Heart right ventricle (tissue), 16 donors: ENCODE measurements at places on chromosomes 4 and X. TPM values are rescaled to one million over a fixed set of nuclear protein-coding genes. Genes with fewer than 3 reads are reported as not detected.

GRCh38 chr4:3257556-3258482, 8.9 kb downstream of the MSANTD1 start:
- H3K27me3 ChIP-seq, result no peaks in the 10 kb centered on the region
- H3K4me1 ChIP-seq, result no peaks in the 10 kb centered on the region
- H3K4me3 ChIP-seq, result no peak overlapping the region
- H3K27ac ChIP-seq, result no peak overlapping the region

Gene FDCSP
- total RNA-seq, result not detected

- no peak overlapping the region for H3K4me3 ChIP-seq
- H3K36me3 ChIP-seq, result no peaks in the 10 kb centered on the region
- H3K27ac ChIP-seq, result no peak overlapping the region
- no peaks in the 10 kb centered on the region for H3K27me3 ChIP-seq
- DNase-seq, result no peak
- no peaks in the 10 kb centered on the region for H3K4me1 ChIP-seq
These were observed 96.5 kb upstream of the DUSP21 start for GRCh38 chrX:44747317-44747716.

GRCh38 chrX:46256875-46257274, 288.3 kb downstream of the ZNF674 start:
- no peaks in the 10 kb centered on the region for H3K4me1 ChIP-seq
- H3K27ac ChIP-seq, result no peak overlapping the region
- no peaks in the 10 kb centered on the region for H3K36me3 ChIP-seq
- H3K4me3 ChIP-seq, result no peak overlapping the region

Gene FHDC1
- 0.12 TPM for total RNA-seq

Gene SRPX2
- total RNA-seq, result 4.2 TPM

Gene SASH3
- 2.4 TPM for total RNA-seq

Gene MAGEB17
- not detected for total RNA-seq

Gene AVPR2
- 4.9 TPM for total RNA-seq

DNA sequence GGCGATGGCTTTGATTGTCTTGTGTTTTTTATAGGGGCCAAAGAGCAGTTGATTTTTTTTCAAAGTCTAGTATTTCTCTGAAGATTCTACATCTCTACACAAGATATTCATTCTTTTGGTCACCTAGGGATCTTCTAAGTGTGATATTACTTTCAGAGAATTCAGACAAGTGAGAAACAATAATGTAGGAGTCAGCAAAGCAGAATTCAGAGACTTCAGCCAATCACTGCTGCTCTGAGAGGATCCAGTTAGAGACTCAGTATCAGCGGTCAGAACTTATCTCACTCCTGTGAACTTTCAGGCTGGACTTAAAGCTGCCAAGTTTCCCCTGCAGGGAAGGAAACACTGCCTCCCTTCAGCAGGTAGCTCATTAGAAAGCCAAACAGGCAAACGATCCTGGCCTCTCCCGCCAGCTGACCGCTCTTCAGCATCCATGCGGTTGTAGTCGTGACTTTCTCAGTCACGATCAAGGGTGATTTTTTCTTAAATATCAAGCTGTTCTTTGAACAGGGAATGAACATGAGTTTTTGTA, 59.2 kb downstream of the NSUN7 start:
- peaks cover 24% of the 10 kb centered on the region for H3K36me3 ChIP-seq
- no peak overlapping the region for H3K4me3 ChIP-seq
- no peaks in the 10 kb centered on the region for H3K4me1 ChIP-seq
- H3K27me3 ChIP-seq, result no peaks in the 10 kb centered on the region
- H3K27ac ChIP-seq, result no peak overlapping the region
- DNase-seq, result no peak

GRCh38 chrX:12936947-12937346, 30.5 kb downstream of the TLR8 start:
- DNase-seq, result no peak
- no peaks in the 10 kb centered on the region for H3K4me1 ChIP-seq
- H3K36me3 ChIP-seq, result no peaks in the 10 kb centered on the region
- no peak overlapping the region for H3K27ac ChIP-seq
- H3K27me3 ChIP-seq, result no peaks in the 10 kb centered on the region

- no peak for DNase-seq
- no peak overlapping the region for H3K27ac ChIP-seq
- H3K27me3 ChIP-seq, result no peaks in the 10 kb centered on the region
- H3K4me1 ChIP-seq, result peaks cover 62% of the 10 kb centered on the region
- no peaks in the 10 kb centered on the region for H3K36me3 ChIP-seq
These were observed 3.6 kb downstream of the NOCT start for GRCh38 chr4:139018971-139019758.

Gene ACE2
- 11.0 TPM for total RNA-seq

Gene TMEM156
- total RNA-seq, result not detected

Gene GATA1
- total RNA-seq, result not detected

Gene KLF8
- total RNA-seq, result 2.0 TPM

DNA sequence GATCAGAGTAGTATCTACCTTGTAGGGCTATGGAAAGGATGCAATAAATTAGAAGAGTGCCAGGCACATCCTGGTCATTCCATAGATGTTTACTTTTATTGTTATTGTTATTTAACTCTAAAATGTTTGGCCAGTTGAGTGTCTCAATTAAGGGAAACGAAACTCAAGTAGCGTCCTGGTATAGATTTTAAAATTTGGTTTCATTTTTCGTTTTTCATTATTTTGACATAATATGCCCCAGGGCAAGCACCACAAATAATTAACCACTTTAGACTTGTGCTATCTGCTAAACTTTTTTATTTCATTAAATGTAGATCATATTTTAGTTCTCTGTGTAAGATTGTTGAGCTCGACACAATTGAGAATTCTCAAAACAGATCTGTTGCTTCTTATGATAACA, 179.7 kb upstream of the PRPS2 start:
- no peaks in the 10 kb centered on the region for H3K27me3 ChIP-seq
- H3K4me3 ChIP-seq, result no peak overlapping the region
- DNase-seq, result no peak
- no peaks in the 10 kb centered on the region for H3K4me1 ChIP-seq
- no peak overlapping the region for H3K27ac ChIP-seq

DNA sequence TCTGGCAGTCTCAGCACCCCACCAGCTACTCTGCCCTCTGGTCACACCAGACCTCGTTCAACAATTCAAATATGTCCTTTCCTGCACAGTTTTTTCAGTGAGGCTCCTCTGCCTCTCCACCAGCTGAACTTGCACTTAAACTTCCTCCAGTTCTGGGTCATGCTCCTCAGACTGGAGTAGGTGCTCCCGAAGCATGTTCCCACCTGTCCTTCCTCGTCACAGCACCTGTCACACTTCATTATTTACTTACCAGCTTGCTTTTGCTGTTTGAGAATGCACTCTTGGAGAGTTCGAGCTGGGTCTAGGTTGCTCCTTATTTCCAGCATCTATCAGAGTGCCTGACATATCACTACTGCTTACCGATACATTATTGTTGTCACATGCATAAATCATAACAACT, 144.8 kb upstream of the TTC29 start:
- H3K4me1 ChIP-seq, result no peaks in the 10 kb centered on the region
- no peaks in the 10 kb centered on the region for H3K36me3 ChIP-seq
- no peaks in the 10 kb centered on the region for H3K27me3 ChIP-seq
- no peak overlapping the region for H3K4me3 ChIP-seq

DNA sequence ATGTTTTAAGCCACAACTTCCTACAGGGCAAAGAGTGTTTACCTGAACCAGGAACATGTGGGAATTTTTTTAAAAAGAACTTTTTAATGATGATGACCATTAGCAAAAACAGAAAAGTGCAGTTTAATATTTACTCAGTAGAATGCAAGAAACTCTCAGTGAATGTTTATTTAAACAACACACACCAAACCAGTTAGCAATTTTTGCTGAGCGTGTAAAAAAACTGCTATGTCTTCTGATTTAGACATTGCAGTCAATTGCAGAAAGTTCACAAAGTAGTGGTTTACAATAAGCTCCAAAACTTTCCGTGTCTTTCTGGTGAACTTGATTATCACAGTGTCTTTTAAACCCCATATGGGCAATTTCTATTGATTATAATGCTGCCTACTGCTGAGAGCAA, 273.7 kb upstream of the DIAPH2 start:
- H3K27ac ChIP-seq, result no peak overlapping the region
- H3K27me3 ChIP-seq, result no peaks in the 10 kb centered on the region
- H3K4me3 ChIP-seq, result no peak overlapping the region
- no peaks in the 10 kb centered on the region for H3K36me3 ChIP-seq
- no peak for DNase-seq
- H3K4me1 ChIP-seq, result no peaks in the 10 kb centered on the region

Gene FAM13A
- total RNA-seq, result 16.6 TPM

DNA sequence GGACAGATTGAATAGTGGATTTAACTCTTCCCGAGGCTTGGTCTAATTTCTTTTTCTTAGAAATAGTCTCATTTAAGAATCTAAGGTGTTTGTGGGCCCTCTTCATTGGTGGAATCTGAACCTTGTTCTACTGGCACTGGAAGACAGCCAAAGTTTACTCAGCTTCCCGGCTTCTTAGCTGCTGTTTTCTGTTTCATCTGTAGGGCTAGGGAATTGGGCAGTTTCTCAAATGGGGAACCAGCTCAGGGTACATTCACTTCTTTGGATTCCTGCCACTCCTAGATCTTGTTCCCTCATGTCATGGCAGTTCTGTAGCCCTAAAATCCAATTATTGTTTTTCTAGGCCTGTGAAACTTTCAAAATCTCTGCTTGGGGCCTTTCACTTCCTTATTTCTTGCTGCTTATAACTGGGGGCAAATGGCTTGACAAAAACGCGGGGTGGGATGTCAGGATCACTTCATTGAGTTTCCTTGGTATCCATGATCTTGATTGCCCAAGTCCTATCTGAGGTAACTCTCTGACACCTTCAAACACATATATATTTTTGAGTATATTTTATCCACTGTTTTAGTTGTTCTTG, 985.0 kb downstream of the C4orf33 start:
- DNase-seq, result no peak
- no peak overlapping the region for H3K27ac ChIP-seq
- H3K36me3 ChIP-seq, result no peaks in the 10 kb centered on the region
- H3K4me3 ChIP-seq, result no peak overlapping the region

DNA sequence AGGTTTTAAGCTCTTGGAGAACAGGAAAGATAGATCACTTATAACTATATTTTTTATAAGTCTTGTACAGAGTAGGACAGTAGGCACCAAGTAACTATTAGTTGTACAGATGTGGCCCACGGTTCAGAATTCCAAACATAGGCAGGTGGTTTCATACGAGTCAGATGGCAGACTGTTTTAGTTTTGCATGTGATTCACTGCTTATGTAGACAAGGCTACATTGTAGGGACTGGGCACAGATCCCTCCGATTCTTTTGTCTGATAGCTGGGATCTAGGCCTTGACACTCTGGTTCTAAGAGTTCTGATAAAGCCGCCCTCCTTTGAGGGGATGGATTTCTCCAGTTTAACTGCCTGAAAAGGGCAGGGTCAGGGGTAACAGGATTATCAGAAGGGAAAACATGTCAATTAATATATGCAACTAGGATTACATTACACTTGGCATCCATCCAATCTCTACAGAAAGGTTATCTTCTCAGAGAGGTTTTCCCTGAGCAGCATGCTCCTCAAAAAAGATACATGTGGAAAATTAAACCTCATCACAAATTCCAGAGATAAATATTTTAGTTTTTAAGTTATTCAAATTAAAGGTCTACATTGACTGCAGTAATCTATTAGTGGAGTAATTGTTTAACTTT, 87.8 kb downstream of the SPRY1 start:
- no peaks in the 10 kb centered on the region for H3K36me3 ChIP-seq
- no peaks in the 10 kb centered on the region for H3K4me1 ChIP-seq
- H3K27ac ChIP-seq, result no peak overlapping the region
- H3K4me3 ChIP-seq, result no peak overlapping the region
- no peaks in the 10 kb centered on the region for H3K27me3 ChIP-seq
- no peak for DNase-seq

GRCh38 chrX:47690175-47690574, 31.2 kb upstream of the UXT start:
- no peak overlapping the region for H3K4me3 ChIP-seq
- no peak overlapping the region for H3K27ac ChIP-seq
- H3K27me3 ChIP-seq, result no peaks in the 10 kb centered on the region
- no peaks in the 10 kb centered on the region for H3K4me1 ChIP-seq

Gene TAF9B
- total RNA-seq, result 27.8 TPM

Gene RAI2
- 20.2 TPM for total RNA-seq

- no peaks in the 10 kb centered on the region for H3K4me1 ChIP-seq
- H3K36me3 ChIP-seq, result peaks cover 56% of the 10 kb centered on the region
- H3K27me3 ChIP-seq, result no peaks in the 10 kb centered on the region
- DNase-seq, result no peak
- H3K27ac ChIP-seq, result no peak overlapping the region
These were observed 35.9 kb upstream of the MSANTD1 start for GRCh38 chr4:3213106-3213425.

Gene PROM1
- total RNA-seq, result 1.3 TPM

Gene ARL9
- total RNA-seq, result not detected

GRCh38 chr4:5973486-5974220, 44.6 kb downstream of the C4orf50 start:
- DNase-seq, result no peak
- no peaks in the 10 kb centered on the region for H3K4me1 ChIP-seq
- no peak overlapping the region for H3K27ac ChIP-seq
- peaks cover 43% of the 10 kb centered on the region for H3K27me3 ChIP-seq

DNA sequence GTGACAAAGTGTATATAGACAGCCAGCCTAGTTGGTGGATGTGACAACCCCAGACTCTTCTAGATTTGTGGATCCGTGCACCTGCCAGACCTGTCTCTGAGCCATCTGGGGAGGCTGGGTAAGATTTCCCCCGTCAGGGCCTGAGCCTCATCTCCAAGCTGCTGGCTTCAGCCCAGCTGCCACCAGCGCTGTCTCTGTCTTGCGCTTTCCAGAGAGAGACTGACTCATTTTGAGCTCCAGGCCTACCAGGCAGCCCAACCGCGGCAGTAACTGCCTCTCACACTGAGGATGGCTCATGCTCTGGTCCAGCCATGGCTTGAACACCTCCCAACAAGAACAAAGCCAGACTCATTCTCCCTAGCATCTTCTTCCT, 26.4 kb downstream of the NOP14 start:
- H3K27me3 ChIP-seq, result no peaks in the 10 kb centered on the region
- no peak for DNase-seq
- H3K4me1 ChIP-seq, result peaks cover 44% of the 10 kb centered on the region
- no peak overlapping the region for H3K27ac ChIP-seq
- H3K4me3 ChIP-seq, result no peak overlapping the region

DNA sequence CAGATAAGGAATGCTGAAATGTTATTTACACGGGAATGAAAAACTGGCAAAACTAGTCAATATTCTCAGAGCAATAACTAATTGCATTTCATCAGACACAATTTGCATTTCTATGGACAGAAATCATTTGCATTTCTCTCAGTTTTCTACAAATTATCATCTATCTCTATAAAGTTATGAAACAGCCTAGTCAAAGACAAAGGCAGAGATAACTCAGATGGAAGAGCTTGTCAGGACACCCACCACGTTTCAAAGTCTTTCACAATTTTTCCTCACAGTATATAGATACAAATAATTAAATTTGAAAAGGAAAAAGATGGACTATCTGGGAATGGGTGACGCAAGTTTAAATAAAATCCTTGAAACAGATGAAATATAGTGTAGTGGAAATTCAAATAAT, 230.8 kb downstream of the GASK1B start:
- H3K36me3 ChIP-seq, result no peaks in the 10 kb centered on the region
- H3K4me1 ChIP-seq, result no peaks in the 10 kb centered on the region
- DNase-seq, result no peak

DNA sequence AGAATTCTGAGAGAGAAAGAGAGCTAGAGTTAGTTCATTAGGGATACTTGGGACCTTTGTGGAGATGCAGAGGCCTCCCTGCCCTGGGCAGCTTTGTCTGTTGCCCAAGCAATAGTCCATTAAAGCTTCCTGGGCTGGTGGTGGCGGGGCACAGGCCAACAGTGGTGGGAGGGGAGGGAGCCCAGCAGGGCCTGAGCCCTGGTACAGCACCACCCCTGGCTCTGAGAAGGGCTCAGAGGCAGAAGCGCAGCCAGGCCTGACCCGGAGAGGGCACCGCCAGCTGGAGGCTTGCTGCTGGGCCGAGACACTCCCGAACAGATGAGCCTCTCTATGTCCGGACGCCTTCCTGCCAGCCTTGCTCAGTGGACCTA, 65.3 kb downstream of the EFNB1 start:
- no peak overlapping the region for H3K4me3 ChIP-seq
- peaks cover 37% of the 10 kb centered on the region for H3K4me1 ChIP-seq
- DNase-seq, result no peak
